ENCODE measurements at places on chromosomes 12 and 14.

- DNase-seq, result no peak
Observed at GRCh38 chr14:73146111-73146510, 9.8 kb downstream of the PSEN1 start.

- no peak for DNase-seq
Observed at GRCh38 chr12:4221258-4221620, 52.3 kb upstream of the CCND2 start.

DNA sequence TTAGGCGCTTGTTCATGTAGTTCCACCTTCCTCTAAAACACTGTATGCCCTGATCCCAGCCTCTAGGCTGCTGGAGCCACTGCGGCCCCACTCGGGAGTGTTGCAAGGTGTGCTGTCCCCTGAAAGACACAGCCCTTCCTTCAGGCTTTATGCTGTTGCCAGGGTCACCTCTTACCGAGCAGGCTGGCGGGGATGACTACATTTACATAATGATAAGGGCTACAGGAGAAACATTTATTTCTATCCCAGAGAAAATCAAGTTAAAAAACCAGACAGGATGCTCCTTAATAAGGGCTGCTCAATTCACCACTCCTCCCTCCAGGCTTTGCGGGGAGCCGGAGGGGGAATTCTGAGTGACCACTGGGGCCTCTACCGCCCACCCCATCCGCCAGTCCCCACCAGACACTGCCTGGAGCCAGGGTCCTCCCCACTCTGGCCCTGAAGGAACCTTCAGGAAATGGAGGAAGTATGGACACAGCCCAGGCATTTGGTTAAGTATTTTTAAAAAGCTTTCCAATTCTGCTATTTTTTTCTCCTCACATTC lies 200.6 kb downstream of the TTC7B start:
- no peak for DNase-seq

DNA sequence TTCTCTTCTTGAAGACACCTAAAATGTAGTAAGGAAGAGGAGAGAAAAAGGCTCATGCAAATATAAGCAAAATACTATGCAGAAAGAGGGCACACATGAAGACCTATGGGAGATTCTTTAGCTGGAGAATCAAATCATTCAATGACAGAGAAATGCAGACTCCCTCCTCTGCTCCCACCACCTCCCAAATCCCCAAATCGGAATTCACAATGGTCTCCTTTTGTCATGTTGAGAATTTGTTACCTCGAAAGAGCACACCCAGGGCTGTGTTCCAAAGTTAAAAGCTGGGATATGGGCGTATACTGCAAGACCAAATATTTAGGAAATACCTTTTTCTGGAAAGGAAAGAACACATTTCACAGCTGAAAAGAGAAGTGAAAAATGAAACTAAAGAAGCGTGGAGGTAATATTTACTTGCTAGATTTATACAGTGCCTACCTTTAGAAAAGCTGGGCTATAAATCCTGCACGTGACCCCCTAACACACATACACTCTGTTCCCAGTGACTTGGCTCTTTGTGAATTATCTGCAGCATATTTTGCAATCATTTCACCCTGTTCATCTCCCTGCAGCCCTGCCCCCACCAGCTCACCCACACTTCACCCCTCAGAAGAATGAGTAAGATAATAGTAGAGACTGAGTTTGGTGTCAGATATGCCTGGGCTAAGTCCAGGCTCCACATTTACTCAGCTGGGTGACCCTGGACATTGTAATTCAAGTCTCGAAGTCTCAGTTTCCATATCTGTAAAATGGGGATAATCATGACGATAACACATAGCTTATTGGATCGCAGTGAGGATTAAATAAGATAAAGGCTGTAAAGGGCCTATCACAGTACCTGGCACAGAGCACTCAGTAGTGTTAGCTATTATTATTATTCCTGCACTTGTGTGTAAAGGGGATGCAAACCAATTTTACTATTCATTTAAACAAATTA lies 2.9 kb upstream of the CACNA1C start:
- no peak for DNase-seq

GRCh38 chr14:56129092-56129491 lies 10.9 kb downstream of the PELI2 start:
- DNase-seq, result no peak

GRCh38 chr12:41485203-41485602 lies 297.1 kb downstream of the PDZRN4 start:
- no peak for DNase-seq

DNA sequence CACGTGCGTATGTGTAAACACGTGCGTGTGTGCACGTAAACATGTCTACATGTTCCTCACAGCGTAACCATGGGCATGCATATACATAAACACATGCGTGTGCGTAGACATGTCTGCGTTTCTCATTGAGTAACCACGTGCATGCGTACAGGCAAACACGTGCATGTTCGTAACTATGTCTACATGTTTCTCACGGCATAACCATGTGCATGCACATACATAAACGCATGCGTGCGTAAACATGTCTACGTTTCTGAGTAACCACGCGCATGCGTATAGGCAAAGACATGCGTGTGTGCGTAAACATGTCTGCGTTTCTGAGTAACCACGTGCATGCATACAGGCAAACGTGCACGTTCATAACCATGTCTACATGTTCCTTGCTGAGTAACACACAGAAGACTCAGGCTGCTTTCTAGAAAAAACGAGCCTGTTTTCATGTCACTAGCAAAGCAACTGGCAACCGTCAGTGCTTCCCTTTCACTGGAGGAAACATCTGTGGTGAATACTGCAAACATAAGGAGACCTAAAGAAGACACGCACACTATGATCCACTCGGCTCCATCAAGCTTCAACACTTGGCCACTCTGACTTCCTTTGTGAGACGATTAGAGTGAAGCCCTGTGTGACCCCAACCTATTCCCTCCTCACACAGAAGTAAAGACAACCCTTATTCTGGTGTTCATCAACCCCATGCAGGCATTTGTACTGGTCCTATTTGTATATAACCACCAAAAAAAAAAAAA lies 28.8 kb downstream of the POLE start:
- DNase-seq, result no peak

GRCh38 chr14:94009767-94010166 lies 12.7 kb downstream of the CCDC197 start:
- DNase-seq, result no peak

- DNase-seq, result peak; percentile 57
Observed at GRCh38 chr14:49497725-49498348, 88.3 kb downstream of the RPS29 start.

- no peak for DNase-seq
Observed at GRCh38 chr12:10501030-10501429, 4.7 kb upstream of the EIF2S3B start.

- no peak for DNase-seq
Observed at GRCh38 chr12:15644700-15645099, 144.5 kb downstream of the EPS8 start.

- DNase-seq, result no peak
Observed at GRCh38 chr12:22518060-22518719, 26.2 kb downstream of the C2CD5 start.

GRCh38 chr12:116524964-116525379 lies 34.2 kb upstream of the MAP1LC3B2 start:
- no peak for DNase-seq

DNA sequence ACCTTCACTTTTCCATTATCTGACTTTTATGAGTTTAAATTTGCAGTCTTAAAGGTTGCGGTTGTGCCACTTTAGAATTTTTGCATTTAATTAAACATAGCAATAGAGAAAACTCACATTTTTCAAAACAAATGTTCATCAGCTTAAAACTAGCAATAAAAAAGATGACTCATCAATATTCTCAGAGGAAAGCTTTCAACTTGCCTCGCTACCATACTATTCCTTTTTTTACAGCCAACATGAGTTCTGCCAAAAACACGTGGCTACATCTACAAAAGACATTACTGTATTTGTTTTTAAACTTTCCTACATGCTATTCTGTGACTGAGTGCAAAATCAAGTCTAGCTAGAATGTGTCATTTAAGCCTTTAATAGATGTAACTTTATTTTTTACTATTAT lies 497.1 kb downstream of the RPS29 start:
- DNase-seq, result no peak

DNA sequence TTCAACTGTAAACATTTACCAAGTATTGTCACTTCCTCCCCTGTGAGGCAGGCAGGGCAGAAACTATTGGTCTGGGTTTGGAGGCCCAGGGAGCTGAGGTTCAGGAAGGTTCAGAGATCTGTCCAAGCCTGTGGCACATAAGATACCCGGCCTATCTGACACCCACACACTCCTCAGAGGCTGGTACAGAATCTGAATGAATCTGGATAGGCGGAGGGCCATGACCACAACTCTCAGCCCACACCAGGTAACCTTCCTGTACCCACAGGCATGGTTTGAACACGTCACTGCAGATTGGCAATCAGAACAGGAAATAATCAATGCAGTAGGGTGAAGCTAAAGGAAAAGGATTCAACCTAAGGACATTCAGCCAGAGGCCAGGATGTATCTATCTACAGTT lies 92.8 kb upstream of the TMCC3 start:
- no peak for DNase-seq

GRCh38 chr12:130384234-130384633 lies 46.5 kb downstream of the PIWIL1 start:
- DNase-seq, result no peak

- DNase-seq, result peak; percentile 29
Observed at GRCh38 chr14:44149597-44149996, 357.5 kb downstream of the FSCB start.

DNA sequence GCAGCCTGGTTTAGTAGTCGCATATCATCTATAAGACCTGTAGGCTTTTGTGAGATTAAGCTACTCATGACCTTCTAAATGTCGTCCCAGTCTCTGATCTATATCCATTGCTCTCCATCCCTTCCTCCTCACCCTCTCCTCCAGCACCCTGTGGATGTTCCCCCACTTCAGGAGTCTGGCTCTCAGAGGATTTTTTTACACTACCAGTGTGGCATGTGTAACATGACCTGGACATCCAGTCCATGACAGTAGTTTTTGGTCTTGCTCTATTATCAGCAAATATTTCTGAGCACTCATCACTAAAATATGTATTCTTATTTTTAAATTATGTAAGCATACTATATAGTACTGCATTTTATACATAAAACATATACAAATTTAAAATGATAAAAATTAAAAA lies 142.1 kb downstream of the DYRK2 start:
- peak; percentile 39 for DNase-seq

DNA sequence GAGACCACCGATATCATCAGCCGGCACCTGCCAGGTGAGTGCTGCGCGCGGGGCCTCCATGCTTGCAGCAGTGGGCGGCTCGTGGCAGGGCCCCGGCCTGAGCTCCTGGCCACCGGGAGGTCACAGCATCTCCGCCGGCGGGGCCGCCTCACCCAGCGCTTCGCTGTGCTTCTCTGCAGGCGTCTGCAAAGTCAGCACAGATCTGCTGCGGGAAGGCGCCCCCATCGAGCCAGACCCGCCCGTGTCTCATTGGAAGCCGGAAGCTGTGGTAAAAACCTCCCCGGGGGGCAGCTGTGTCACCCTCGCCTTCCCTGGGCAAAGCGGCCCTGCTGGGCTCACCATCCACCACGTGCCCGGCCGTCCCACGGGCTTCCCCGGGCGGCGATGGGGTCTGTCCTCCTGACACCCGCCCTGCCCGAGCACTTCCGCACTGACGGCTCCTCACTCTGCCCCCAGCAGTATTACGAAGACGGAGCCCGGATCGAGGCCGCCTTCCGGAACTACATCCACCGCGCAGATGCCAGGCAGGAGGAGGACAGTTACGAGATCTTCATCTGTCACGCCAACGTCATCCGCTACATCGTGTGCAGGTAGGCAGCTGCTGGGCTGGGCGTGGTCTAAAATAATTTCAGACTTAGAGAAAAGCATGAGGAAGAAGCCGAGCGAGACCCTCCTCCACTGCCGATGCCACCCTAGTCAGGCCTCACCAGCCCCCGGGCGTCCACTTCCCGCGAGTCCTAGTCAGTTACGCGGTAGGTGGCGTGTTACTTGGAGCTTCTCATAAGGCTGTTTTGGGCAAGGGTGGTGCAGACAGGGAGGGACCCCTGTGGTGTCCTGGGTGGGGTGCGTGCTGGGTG lies 7.1 kb downstream of the PGAM5 start:
- no peak for DNase-seq

DNA sequence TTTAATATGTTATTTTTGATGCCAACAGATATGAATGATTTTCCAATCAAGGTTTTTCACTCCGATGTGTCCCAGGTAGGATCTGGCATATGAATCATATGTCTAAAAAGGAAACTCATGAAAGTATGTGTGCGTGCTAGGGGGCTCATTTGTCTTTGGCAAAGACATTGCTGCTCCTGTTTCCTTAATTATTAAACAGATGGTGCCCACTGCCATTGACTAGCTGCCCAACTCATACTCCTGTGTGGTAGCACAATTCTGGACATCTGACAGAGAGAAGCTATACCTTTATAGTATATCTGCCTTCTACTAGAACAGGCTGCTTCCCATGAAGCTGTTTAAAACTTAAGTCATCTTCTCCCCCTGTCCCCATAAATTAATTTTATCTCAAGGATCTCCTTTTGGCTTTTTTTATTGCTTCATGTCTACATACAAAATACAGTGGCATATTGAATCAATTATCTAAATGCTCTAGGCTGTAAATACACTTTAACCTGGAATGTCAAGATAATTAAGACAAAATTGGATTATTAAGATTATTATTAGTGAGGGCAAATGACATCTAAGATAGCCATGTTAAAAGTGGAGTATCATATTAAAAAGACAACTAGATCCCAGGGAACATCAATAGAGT lies 1.4 kb upstream of the PDE3A start:
- DNase-seq, result no peak

DNA sequence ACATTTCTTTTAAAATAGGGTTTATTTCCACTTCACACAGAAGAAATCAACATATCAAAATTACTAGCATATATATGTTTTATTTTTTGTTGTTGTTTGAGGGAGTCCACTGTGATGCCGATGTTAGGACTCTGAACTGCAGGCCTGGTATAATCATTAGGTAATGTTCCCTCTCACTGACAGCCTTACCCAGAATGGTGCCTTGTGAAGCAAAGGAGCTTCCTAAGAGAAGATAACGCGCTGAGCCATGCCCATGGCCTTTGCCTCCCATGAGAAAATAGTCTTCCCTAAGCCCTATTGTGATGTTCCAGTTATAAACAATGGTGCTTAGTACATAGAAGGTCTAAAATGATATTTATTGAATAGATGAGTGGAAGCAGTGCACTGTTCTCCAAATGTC lies 12.0 kb downstream of the GNG2 start:
- DNase-seq, result no peak

Data from NCI-H187 treated with DMSO at 0.1 percent for 48 hours (cell line).